Dorsolateral prefrontal cortex (tissue), 122 donors: ENCODE measurements at places on chromosomes 1 and 21. TPM values are rescaled to one million over a fixed set of nuclear protein-coding genes. Genes with fewer than 3 reads are reported as not detected.

The AGT gene
- total RNA-seq = 172 TPM

The ZFP69 gene
- total RNA-seq = 5.3 TPM

The BCL10 gene
- 10.7 TPM for total RNA-seq

The OR10J1 gene
- total RNA-seq = not detected

The ZNF697 gene
- total RNA-seq = 21.2 TPM

The PHTF1 gene
- total RNA-seq = 21.6 TPM

The TSPAN1 gene
- total RNA-seq = 1.6 TPM

The MMP23B gene
- 13.7 TPM for total RNA-seq
